Activated CD4-positive, alpha-beta T cell treated with anti-CD3 and anti-CD28 coated beads, Interleukin-2, amount 50 U/mL, for 1 hour (primary cell): ENCODE measurements at places on chromosomes 4 and X.

GRCh38 chr4:151227731-151228130 lies 49.2 kb upstream of the PRSS48 start:
- DNase-seq = no peak

DNA sequence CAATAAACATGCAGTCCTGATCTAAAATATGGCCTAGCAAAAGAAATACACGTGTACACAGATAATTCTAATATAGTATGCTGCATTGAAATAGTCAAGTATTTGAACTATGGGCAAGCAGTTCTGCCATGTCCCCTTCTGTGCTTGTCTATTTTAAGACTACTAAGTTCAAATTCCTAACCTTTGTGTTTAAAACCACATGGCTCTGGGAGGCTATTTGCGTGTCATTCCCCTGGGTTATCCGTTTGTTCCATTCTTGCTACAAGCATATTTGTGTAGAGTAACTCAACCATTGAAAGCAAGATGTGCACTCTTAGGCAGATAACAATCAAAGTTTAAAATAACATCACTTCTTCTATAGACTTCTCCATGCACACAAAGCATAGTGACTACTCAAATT lies 25.4 kb upstream of the TBC1D1 start:
- no peak for DNase-seq

DNA sequence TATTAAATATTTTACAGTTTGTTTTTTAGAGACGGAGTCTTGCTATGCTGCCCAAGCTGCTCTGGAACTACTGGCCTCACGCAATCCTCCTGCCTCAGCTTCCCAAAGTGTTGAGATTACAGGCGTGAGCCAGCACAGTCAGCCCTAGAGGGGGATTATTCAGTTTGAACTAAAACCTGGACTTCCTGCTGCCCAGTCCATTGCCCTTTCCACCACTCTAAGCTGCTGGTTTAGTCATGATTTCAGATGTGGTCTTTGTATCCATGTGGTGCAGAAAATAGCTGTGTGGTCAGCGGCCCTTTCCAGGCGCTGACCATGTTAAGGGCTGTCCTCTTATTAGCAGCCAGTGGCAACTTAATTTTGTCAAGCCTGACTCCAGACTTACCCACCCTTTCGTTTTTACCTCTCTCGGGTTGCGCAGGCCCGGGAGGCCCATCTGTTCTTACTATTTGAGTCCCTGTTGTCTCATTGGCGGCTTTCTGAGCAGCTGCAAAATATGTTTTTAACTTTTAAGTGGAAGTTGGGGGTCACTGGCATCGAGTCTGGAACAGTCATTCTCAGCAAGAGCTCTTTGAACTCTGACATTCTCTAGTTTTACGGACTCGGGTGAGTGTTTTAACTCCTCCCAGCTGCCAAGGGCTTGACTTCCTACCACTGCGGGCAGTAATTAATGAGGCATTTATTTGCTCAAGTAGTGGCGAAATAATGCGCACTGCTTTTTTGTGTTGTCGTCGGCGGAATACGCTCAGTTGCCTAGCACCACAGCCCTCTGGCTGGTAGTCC lies 773 bp upstream of the VMA21 start:
- peak; percentile 35 for DNase-seq

DNA sequence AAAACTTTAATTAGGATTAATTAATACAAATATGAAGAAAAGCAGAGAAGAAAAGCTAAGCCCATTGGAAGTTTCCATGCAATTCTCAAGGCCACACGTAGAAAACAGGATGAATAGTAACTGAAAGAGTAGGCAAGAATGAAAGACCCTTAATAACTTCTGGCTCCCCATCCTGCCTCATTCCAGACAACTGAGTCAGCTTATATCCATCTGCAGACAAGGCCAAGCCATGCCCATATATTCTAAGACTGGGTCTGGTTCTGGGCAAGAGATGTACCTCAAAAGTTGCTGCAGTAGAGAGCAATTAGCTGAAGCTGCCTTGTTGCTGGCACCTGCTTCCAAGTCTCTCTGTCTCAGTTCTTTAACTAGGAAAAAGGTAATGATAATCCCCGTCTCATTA lies 244.1 kb downstream of the GPC3 start:
- DNase-seq = no peak

- DNase-seq = no peak
Measured at GRCh38 chr4:40419231-40419912, 84.2 kb downstream of the CHRNA9 start.

GRCh38 chrX:100274916-100275315 lies 135.2 kb downstream of the PCDH19 start:
- no peak for DNase-seq
